ENCODE measurements at places on chromosomes 1 and 21.

DNA sequence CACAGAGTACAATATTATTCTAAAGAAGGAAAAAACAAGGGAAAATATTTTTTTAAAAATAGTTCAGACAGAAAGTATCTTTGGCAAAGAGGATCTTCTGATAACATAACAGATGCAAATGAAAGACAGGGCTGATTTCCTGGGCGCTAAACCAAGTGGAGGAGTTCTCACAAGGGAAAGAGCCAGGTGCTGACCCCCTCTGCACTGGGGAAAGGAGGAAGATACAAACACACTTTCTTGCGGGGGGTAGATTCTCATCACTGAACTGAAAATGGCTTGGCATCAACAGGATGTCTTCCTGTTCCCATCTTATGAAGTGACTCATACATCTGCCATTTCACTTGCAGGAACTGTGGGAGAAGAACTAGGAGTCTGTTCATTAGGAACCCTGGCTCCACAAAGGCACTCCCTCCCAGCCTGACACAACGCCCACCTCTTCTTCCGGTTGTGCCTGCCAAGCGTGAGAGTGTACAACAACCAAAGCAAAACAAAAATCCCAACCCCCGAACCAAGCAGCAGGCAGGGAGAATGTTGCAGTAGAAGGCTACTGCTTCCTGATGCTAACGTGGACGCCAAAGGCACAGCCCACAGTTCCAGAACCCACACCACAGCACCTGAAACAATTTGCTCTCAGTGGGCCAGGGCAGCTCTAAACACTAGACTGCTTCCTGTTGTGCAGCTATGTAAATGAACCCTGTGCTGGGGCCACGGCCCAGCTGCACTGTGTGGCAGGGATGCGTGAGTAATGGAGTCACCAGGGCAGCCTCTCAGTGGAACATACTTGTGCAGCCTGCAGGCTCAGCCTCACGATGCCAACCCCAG is 51.0 kb downstream of the GADD45A start:
- no peak for DNase-seq

DNA sequence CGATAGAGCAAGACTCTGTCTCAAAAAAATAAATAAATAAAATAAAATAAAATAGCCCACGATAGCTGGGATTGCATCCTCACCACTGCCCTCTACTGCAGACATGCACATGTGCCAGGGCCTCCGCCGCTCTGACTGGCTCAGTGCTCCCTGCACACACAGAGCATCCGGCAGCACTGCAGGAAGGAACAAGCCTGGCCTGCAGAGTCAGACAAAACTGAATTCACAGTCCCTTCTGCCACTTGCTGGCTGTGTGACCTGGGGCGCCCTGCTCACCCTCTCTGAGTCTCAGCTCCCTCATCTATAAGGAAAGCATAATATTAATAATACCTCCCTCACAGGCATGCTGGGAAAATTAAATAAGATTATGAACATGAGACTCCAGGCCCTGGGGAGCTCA is 35.4 kb downstream of the CSMD2 start:
- no peak for DNase-seq

GRCh38 chr1:156591181-156591431 is 470 bp upstream of the NAXE start:
- DNase-seq: no peak

- no peak for DNase-seq
Measured at GRCh38 chr1:15016526-15016925, 137.0 kb upstream of the TMEM51 start.

GRCh38 chr1:166174108-166174507 is 7.3 kb upstream of the FAM78B start:
- DNase-seq: no peak

DNA sequence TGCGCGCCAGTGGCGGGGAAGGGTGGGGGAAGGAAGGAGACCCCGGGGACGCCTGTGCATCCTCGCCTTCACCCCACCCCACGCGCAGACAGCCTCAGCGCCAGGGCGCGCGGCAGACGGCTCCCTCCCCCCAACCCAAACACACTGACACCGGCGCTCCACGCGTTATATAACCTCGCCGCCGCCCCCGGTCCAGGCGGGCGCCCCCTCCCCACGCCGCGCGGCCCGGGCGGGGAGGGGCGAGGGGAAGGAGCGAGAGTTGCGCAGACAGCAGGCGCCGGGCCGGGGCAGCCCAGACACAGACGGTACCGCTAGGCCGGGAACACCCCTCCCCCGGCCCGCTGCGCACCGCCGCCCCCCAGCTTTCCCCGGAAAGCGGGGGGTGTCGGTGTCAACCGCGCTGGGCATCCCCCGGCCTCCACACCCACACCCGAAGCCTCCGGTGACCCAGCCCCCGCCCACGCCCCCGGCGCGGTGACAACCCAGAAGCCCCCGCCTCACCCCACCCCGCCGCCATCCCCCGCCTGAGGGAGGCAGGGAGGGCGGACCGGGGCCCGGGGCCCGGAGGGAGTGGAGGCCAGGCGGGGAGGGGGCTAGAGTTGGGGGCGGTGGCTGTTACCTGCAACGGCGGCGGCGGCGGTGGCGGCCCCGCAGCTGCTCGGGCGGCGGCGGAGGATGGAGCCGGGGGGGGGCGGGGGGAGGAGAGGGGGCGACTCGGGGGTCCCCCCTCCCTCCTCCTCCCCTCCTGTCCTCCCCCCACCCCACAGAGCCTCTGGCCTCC is 432 bp downstream of the AKT3 start:
- peak; percentile 11 for DNase-seq

GRCh38 chr1:47669081-47669585 is 231.3 kb downstream of the FOXD2 start:
- DNase-seq: no peak

DNA sequence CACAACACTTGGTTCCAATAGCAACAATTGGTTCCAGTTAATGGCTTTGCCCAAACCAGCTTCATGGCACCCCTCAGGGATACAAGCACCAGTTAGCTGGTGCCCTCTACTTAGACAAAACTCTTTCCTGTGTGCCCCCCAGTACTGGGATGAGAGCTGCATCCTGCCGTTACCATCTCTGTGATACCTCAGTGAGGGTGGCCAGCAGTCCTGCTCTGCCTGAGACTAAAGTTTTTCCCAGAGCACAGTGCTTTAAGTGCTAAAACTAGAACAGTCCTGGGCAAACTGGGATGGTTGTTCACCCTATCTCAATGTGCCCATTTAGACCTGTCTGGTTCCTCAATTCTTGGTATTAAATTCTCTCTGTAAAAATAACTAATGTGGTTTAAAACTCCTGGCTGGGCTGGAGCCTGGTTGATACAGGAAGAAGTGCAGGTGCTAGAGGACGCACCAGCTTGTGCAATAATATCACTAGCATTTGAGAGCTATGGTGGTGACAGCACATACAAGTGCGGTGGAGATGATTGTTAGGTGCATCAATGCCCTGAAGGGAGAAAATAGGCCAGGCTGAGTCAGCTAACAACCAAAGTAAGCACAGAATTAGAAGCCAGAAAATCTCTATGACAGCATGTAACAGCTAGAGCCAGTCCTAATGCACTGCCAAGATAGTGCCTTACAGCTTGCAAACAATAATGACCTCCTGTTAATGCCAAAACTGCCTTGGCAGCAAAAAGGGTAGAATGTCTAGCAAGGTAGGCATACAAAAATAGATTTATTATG is 179.8 kb upstream of the GALNT2 start:
- no peak for DNase-seq

- no peak for DNase-seq
Measured at GRCh38 chr1:206713910-206714312, 29.2 kb downstream of the MAPKAPK2 start.

DNA sequence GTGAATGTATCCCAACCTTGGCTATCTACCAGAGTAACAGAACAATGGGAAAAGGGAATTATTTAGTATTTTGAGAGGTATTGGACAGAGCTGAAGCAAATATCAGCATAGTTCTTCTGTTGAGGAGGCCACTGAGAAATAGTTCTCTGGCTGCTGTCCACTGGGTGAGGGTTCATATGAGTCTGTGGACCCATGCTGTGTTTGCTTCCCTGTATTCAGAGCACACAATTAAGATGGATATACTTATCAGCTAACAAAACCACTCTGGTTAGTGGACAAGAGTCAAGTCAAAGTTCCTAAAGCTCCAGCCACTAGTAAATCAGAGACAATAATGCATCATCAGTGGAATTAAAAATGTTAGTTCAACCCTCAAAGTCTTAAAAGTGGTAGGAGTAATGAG is 66.1 kb downstream of the RGS18 start:
- DNase-seq: no peak

GRCh38 chr1:182280504-182280900 is 111.1 kb downstream of the GLUL start:
- DNase-seq: no peak

DNA sequence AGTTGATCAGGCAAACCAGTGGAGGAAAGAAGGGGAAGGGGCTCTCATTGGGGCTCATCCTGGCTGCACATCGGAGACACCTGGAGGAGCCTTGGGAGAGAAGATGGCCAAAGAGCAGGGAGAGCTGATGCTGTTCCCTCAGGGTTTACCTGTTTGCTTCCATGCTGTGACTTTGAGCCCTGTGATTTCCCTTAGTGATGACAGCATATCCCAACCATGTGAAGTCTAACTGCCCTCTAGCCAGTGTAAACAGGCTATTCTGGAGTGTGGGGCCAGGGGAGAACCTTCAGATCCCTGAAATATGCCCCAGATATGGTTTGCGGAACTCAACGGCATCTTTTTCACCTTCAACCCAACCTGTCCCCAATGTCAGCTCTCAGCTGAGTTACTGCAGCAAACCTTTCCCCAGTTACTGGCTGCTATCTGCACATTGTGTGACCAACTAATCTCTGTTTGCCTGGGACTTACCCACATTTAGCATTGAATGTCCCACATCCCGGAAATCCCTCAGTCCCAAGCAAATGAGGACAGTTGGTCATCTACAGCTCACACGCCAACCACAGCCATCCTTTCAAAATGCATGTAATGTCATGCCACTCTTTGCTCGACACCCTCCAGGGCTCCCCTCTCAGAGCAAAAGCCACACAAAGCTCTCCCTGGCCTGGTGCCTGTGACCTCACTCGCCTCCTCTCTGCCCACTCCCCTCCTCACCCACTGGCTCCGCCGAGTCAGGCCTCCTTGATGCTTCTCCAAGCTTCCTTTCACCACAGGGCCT is 242.3 kb downstream of the KCNJ6 start:
- no peak for DNase-seq

DNA sequence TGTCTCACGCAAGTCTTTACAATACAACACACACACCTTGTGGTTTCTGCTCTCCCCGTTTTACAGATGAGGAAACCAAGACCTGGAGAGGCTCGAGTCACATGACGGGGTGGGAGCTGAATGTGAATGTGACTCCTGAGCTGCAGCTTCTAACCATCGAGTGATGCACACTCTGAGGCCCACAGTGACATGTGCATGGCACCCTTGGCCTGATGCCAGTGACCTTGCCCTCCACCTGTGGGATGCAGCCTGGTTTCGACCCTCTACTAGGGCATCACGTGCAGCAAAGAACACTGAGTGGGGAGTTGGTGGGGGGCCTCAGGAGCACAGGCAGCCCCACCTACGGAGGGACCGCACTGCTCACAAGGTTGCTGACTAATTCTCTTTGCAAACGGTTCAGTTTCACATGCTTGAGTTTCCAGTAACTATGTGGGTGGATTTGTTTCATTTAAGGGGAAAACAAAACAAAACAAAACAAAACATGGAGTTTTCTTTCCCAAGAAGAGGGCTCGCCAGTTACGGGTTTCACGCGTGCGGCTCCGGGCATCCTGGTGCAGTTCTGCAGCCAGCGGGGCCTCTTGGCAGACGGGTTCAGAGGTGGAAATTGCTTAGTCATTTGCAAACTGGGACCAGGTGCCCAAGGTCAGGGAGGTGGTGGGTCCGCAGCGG is 22.9 kb downstream of the SPSB1 start:
- DNase-seq: peak; percentile 32

DNA sequence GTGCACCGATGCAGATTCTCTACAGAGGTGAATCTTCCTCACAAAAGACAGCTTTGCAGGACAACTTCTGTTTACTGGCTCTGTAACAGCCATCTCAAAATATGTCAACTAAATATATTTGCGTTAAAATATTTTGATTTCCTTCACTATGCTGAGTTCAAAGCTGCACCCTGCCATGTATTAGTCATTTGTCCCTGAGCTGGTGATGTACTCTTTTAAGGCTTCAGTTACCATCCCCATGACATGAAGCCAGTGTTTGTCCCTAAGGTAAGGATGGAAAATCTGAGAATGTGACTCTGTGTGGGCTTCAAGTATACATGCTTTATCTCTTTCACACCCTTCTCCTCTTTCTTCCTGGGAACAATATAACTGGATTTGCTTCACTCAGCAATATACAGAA is 70.2 kb upstream of the BTG3 start:
- DNase-seq: no peak

DNA sequence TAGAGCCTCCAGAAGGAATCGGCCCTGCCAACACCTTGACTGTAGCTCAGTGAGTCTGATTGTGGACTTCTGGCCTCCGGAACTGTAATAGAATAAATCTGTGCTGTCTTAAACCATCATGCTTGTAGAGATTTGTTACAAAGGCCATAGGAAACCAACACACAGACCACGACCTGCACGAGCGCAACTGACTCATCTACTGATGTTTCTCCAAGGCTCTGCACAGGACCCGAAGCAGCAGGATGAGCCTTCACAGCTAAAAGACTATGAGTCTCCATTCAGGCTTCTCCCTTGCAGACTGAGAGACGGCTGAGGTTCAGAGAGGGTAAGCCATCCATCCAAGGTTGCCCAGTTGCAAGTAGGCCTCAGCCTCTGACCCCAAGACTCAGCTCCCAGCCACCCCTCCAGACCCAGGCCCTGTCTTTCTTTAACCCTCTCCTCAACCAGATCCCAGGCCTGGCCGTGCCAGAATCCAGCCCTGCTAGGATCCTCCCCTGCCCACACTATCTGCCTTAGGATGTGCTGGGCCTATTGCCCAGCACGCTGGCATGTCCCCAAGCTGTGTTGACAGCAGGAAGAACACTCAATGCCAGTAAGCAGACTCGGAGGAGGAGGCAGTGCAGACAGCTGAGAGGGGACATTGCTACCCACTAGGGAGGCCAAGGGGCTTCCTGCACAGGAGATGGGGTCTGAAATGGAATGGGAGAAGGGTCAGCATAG is 109.0 kb downstream of the HMGB4 start:
- DNase-seq: no peak

GRCh38 chr21:29340228-29340627 is 41.5 kb downstream of the BACH1 start:
- DNase-seq: no peak

DNA sequence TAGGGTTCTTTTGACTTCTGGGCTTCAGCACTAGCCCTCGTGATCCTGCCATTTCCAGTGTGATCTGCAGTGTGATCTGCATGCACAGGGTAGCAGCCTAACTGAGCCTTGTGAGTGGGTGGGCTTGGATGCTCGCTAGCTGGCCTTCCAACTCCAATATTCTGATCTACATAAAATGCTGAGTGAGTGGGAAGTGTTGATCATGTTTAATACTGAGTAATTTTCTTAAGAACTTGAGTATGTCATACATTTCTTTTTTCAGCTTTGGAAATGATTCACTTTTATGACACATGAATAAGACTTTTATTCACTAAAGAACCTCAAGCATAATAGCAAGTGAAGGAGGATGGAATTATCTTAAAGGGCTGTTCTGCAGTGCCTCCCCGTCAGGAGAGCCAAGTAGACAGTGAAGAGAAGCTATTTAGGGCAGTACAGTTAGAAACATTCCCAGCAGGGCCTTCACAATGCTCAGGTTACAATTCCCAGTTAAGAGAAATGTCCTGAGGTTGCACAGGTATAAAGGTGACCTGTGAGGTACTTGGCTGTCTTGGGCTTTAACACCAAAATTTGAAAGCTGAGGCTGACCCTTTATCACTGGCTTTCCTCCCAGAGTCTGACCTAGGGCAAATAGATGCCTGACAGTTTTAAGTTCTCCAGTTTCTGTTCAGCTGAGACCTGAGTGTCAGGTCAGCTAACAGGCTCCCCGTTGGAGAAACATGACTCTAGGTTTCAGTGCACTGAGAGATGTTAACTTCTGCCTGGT is 29.1 kb upstream of the LRRC8C start:
- DNase-seq: no peak
